ENCODE measurements at places on chromosomes 7 and 10. TPM values are rescaled to one million over a fixed set of nuclear protein-coding genes. Genes with fewer than 3 reads are reported as not detected.
A peak's percentile ranks its signal among the peaks of the same experiment; 100 is the strongest.

The GNAT3 gene
- not detected for total RNA-seq

The CHST3 gene
- 29.3 TPM for total RNA-seq

The GRM8 gene
- not detected for total RNA-seq

The GOLGA7B gene
- total RNA-seq = not detected

The VWC2 gene
- total RNA-seq = not detected

The AKR1C8 gene
- not detected for total RNA-seq

The TEX36 gene
- total RNA-seq = not detected

The OPN1SW gene
- total RNA-seq = not detected

DNA sequence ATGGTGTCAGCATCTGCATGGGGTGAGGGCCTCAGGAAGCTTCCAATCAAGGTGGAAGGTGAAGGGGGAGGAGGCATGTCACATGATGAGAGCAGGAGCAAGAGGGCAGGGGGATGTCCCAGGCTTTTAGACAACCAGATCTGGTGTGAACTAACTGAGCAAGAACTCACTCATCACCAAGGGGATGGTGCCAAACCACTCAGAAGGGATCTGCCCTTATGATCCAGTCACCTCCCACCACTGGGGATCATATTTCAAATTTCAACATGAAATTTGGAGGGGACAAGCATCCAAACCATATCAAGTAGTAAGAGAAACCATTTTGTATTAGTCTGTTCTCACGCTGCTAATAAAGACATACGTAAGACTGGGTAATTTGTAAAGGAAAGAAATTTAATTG, 33.6 kb downstream of the THNSL1 start:
- H3K27me3 ChIP-seq = no peaks in the 10 kb centered on the region
- DNase-seq = no peak
- peaks cover 17% of the 10 kb centered on the region for H3K4me1 ChIP-seq
- no peak overlapping the region for H3K4me3 ChIP-seq

DNA sequence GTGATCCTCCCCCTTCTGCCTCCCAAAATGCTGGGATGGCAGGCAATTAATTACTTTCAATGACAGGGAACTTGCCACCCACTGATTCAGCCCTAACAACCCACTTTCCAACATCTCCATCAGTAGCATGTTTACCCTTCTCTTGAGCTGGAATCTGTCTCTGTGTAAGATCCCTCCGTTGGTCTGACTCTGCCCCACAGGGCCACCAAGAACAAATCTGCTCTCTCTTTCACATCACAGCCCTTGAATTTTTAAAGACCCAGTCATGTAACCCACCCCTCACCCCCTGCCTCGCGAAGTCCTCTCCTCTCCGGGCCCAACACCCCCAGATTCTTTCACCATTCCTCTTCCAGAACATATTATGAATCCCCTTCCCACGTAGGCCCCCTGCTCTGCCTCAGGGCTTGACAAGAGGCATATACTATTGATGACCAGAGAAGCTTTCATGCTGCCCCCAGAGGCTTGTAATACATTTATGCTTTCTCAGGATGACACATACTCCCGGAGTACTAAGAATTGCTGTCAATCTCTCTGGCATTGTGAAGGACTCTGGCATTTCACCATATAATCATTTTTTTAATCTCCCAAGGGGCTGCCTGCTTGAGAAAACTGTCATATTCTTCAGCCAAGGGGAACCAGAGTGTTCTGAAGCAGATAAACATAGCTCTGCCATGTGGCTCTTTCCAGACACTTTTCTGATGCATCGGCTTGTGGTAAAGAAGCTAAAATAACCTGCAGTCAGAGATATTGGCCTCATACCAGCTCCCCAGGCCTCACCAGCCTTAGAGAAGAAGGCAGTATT, 179.2 kb upstream of the AUTS2 start:
- no peaks in the 10 kb centered on the region for H3K27me3 ChIP-seq
- no peaks in the 10 kb centered on the region for H3K36me3 ChIP-seq
- no peaks in the 10 kb centered on the region for H3K4me1 ChIP-seq
- H3K27ac ChIP-seq = no peak overlapping the region

GRCh38 chr7:2688409-2689342, 674 bp downstream of the AMZ1 start:
- peaks cover 11% of the 10 kb centered on the region for H3K27me3 ChIP-seq
- peaks cover 5% of the 10 kb centered on the region for H3K4me1 ChIP-seq
- no peak overlapping the region for H3K27ac ChIP-seq
- no peak for DNase-seq

DNA sequence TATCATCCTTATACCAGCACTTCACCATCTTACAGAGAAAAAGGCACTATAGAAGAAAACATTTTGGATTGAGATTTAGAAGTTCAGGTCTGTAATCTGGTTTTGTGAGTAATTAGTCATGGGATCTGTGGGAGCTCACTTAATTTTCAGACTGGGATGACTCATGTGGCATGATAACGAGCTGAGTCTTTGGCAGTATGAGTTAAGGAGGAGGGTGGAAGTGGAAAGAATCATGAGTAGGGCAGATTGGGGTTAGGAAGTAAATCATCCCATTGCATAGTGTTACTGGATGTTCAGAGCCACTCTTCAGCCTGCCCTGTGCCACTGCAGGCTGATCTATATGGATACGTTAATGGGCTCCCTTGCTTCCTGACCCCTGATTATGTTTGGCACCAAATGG, 64.9 kb downstream of the ZNF92 start:
- no peaks in the 10 kb centered on the region for H3K36me3 ChIP-seq
- H3K27ac ChIP-seq = no peak overlapping the region
- DNase-seq = peak; percentile 57
- H3K27me3 ChIP-seq = no peaks in the 10 kb centered on the region

DNA sequence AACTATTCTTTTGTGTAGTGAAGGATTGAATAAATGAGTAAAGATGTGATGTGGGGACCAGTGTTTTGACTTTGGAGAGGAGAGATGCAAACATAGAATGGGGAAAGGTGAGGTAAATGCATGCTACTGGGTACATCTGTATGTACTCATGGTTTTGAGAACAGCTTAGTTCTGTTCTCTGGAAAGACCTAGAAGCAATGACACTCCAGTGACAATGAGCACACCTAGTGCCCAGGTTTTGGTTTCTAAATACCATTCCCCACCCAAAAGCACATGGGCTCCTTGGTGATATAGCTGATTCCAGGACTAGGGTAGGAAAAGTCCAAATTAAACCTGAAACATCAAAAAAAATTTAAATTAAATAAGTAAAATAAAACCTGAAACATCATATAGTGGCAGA, 22.6 kb upstream of the HSPA12A start:
- DNase-seq = no peak
- no peak overlapping the region for H3K4me3 ChIP-seq
- H3K27ac ChIP-seq = no peak overlapping the region
- no peaks in the 10 kb centered on the region for H3K27me3 ChIP-seq
- peaks cover 14% of the 10 kb centered on the region for H3K4me1 ChIP-seq
- H3K36me3 ChIP-seq = no peaks in the 10 kb centered on the region

GRCh38 chr7:45703373-45703821, 129.2 kb downstream of the ADCY1 start:
- H3K4me1 ChIP-seq = no peaks in the 10 kb centered on the region
- H3K27me3 ChIP-seq = peaks cover 97% of the 10 kb centered on the region
- no peak overlapping the region for H3K4me3 ChIP-seq
- DNase-seq = no peak

DNA sequence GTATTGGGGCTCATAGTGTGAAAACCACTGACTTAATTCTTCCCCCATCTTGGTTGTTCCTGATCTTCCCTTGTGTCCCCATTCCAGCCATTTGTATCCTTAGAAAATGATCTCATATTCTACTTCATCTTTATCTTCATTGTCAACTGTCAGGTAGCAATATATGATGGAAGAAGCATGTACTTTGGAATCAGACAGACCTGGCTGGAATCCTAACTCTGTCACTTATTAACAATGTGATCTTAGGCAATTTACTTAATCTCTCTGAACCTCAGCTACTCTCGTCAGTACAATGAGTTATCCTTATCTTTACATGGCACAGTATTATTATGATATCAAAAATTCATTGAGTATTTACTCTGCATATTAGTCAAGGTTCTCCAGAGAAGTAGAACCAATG, 10.1 kb downstream of the CFTR start:
- no peak overlapping the region for H3K4me3 ChIP-seq
- H3K27ac ChIP-seq = no peak overlapping the region
- no peaks in the 10 kb centered on the region for H3K36me3 ChIP-seq
- peaks cover 91% of the 10 kb centered on the region for H3K27me3 ChIP-seq
- H3K4me1 ChIP-seq = no peaks in the 10 kb centered on the region

GRCh38 chr10:78251016-78251385, 217.3 kb downstream of the RPS24 start:
- H3K4me1 ChIP-seq = peaks cover 7% of the 10 kb centered on the region
- H3K27ac ChIP-seq = no peak overlapping the region
- H3K4me3 ChIP-seq = no peak overlapping the region
- no peak for DNase-seq

- H3K27ac ChIP-seq = no peak overlapping the region
- H3K27me3 ChIP-seq = no peaks in the 10 kb centered on the region
- H3K36me3 ChIP-seq = no peaks in the 10 kb centered on the region
- no peaks in the 10 kb centered on the region for H3K4me1 ChIP-seq
- no peak for DNase-seq
Observed at GRCh38 chr10:32169556-32169955, 113.3 kb upstream of the KIF5B start.

- H3K4me1 ChIP-seq = peaks cover 23% of the 10 kb centered on the region
- peak overlapping the region; percentile 39 for H3K27ac ChIP-seq
- no peak overlapping the region for H3K4me3 ChIP-seq
- H3K36me3 ChIP-seq = no peaks in the 10 kb centered on the region
- no peak for DNase-seq
- H3K27me3 ChIP-seq = no peaks in the 10 kb centered on the region
Observed at GRCh38 chr10:98266647-98267046, 1.3 kb downstream of the LOXL4 start.

DNA sequence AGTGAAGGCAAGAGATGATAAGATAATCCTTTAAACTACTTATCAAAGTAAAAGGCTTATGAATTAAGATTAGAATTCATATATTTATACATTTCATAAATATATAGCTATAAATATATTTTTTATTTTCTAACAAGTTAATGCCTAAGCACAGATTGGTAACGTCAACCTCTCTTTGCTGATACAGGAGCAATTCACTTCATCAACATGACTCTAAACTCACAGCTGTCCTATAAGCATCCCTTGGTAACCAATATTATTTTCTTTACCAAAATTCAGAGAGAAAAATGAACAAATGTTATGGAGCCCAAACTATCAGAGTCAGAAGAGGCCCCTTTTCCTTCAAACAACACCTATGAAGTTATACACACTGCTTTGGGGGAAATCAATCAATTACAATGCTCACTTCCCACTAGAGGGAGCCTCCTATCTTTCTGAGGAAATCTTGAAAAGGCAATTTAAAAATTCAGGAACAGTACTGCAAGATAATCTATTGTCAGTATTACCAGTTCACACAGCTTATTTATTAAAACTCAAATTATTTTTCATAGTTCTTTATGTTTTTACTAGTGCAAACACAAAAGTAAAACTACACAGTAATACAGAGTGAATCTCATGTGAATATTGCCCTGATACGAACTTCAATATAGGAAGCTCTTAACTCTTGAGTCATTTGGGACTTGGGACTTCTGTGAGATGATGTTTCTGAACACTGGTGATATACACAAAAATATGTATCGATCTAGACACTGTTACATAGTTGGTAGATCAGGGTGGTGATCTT, 51.0 kb upstream of the NOBOX start:
- DNase-seq = peak; percentile 4
- H3K27ac ChIP-seq = no peak overlapping the region
- H3K36me3 ChIP-seq = no peaks in the 10 kb centered on the region
- no peaks in the 10 kb centered on the region for H3K27me3 ChIP-seq
- no peaks in the 10 kb centered on the region for H3K4me1 ChIP-seq
- no peak overlapping the region for H3K4me3 ChIP-seq

DNA sequence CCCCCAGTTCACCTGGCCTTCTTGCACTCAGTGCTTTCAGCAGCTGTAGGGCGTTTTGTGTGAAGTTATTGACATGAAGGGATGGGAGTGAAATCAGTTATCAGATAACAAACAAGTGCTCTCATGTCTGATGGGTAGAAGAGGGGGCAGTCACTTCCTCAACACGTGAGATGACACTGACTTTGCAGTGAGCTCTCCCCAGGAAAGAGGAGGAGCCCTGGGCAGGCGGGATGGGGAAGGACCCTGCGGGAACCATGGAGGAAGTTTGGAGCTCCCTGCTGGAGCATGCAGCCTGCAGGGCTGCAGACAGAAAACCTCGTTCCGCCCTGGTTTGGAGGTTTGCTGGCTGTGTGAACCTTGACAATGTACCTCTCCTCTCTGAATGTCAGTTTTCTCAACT, 38.7 kb downstream of the GPR26 start:
- no peak for DNase-seq
- H3K4me3 ChIP-seq = no peak overlapping the region
- H3K36me3 ChIP-seq = no peaks in the 10 kb centered on the region
- peaks cover 60% of the 10 kb centered on the region for H3K27me3 ChIP-seq
- no peak overlapping the region for H3K27ac ChIP-seq
- no peaks in the 10 kb centered on the region for H3K4me1 ChIP-seq

GRCh38 chr10:59944339-59944935, 38.1 kb upstream of the CCDC6 start:
- H3K36me3 ChIP-seq = no peaks in the 10 kb centered on the region
- DNase-seq = no peak
- H3K4me3 ChIP-seq = no peak overlapping the region
- peaks cover 8% of the 10 kb centered on the region for H3K4me1 ChIP-seq
- H3K27ac ChIP-seq = no peak overlapping the region

GRCh38 chr7:13188922-13189321, 501.5 kb downstream of the ARL4A start:
- H3K27me3 ChIP-seq = no peaks in the 10 kb centered on the region
- H3K27ac ChIP-seq = no peak overlapping the region
- H3K4me3 ChIP-seq = no peak overlapping the region
- DNase-seq = no peak

DNA sequence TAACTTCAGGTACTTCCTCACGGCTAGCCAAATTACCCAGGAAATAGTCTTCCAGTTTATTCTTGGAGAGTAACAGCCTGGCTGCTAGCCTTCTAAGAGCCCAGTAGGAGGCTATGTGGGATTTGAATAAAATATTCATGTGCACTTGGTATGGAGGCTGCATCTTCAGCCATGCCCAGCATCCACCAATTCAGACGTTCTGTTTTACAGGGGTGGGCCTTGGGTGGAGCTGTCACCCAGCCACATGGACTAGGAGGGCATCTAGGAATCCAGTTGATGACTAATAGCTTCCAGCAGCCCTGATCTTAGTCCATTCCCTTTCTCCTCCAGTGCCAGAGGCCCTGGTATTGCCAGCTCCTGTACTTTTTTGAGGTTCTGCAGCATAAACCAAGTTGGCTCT, 66.3 kb upstream of the ZRANB1 start:
- H3K4me1 ChIP-seq = no peaks in the 10 kb centered on the region
- H3K36me3 ChIP-seq = no peaks in the 10 kb centered on the region
- H3K27me3 ChIP-seq = no peaks in the 10 kb centered on the region
- no peak overlapping the region for H3K4me3 ChIP-seq

DNA sequence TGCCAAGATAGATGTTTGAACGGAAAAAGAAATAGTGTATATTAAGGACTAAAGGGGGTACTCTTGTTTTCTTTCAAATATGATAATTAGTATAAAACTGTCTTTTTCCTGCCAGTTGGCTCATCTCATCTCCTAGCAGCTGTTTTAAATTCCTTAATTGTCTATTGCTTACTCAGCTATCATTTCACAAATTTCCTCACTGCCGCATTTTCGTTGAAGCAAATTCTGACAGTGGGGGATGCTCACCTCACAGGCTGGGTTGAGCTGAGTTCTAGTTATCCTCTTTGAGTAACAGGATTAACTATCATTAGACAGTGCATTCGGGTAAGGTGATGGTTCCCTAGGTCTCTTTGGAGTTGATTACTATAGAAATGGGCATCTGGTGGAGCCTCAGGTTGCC, 592.0 kb downstream of the AUTS2 start:
- no peak overlapping the region for H3K4me3 ChIP-seq
- DNase-seq = no peak
- H3K27me3 ChIP-seq = no peaks in the 10 kb centered on the region
- peaks cover 2% of the 10 kb centered on the region for H3K36me3 ChIP-seq
- H3K27ac ChIP-seq = no peak overlapping the region

All from MCF 10A (cell line).